Endothelial cell (in vitro differentiated cells): ENCODE measurements at places on chromosomes 4 and X.

DNA sequence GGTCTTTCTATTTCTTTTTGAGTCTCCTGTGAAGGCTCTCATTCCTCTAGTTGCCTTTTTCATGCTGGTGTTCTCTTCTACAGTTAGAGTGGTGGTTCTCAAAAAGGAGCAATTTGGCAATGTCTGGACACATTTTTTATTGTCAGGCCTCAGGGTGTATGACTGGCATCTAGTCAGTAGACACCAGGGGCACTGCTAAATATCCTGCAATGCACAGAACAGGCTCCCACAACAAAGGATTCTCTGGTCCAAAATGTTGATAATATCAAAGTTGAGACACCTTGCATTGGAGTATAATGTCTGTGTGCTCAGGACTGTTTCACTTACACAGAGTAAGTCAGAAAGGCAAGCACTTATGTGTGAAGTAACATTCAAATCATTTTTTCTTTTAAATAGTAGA, 1360.7 kb downstream of the ADGRL3 start:
- DNase-seq: no peak

DNA sequence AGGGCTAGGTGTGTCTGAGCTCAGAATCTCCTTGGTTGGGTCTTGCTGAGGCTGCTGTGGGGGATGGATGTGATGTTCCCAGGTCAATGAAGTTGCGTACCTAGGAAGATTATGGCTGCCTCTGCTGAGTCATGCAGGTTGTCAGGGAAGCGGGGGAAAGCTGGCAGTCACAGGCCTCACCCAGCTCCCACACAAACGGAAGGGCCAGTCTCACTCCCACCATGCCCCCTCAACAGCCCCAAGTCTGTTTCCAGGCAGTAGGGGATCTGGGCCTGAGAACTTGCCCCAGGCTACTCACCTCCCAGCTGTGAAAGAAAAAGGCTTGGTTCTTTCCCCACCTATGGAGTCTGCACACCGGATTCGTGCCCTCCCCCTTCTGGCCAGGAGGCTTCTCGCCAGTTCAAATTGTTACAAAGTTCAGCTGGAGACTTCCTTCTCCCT, 72.9 kb downstream of the WDR44 start:
- DNase-seq: no peak

DNA sequence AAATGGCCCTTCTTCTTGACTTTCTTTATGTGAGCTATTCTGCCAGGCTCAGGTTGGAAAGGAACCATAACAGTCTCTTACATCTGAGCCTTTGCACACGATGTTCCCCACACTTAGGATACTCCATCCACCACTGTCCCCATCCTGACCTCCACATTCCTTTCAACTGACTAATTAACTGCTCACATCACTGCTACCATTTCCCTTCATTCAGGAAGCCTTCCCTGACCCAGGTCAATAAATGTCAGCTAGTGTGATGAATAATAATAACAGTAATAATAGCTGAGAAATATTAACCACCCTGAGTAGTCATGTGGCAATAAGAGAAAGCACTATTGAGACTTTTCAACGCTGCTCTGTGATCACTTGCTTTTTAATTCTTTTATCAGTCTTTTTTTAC, 291.7 kb downstream of the KCNIP4 start:
- no peak for DNase-seq

- no peak for DNase-seq
Measured at GRCh38 chr4:76430519-76431388, 4.3 kb upstream of the SHROOM3 start.

- no peak for DNase-seq
Measured at GRCh38 chrX:41022566-41022965, 62.7 kb upstream of the USP9X start.

- DNase-seq: no peak
Measured at GRCh38 chr4:139144161-139144859, 32.7 kb downstream of the ELF2 start.

DNA sequence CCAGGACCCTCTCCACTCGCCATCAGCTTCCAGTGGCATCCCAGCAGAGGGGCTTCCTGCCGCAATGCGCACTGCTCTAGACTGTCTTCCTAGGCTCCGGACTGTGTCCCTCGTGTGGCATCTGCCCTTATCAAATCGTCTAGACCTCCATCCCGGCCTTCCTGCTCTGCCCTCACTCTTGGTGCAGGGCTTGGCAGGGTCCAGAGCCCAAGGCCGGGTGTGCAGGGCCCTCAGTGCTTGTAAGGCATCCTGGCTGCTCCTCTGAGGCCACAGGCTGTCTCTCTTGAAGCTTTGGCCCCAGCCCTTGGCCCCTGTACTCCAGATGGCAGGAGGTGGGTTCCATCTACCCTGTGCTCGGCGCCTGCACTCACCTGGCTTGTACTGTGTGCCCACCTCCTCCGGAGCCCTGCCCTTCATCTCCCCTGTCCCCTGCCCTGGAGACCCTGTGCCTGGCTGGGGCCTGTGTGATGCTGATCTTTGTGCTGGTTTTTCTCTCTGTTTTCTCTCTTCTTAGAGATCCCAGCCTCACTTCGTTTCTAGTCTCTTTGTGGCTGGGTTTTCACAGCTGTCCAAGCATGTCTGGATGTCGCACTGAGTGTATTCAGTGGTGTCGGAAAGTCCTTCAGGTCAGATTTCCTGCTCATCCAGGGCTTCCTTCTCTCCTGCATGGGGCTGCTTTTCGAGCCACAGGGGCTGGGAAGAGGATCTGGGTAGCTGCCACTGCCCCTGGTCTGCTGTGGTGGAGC, 3.7 kb upstream of the TREX2 start:
- DNase-seq: no peak

DNA sequence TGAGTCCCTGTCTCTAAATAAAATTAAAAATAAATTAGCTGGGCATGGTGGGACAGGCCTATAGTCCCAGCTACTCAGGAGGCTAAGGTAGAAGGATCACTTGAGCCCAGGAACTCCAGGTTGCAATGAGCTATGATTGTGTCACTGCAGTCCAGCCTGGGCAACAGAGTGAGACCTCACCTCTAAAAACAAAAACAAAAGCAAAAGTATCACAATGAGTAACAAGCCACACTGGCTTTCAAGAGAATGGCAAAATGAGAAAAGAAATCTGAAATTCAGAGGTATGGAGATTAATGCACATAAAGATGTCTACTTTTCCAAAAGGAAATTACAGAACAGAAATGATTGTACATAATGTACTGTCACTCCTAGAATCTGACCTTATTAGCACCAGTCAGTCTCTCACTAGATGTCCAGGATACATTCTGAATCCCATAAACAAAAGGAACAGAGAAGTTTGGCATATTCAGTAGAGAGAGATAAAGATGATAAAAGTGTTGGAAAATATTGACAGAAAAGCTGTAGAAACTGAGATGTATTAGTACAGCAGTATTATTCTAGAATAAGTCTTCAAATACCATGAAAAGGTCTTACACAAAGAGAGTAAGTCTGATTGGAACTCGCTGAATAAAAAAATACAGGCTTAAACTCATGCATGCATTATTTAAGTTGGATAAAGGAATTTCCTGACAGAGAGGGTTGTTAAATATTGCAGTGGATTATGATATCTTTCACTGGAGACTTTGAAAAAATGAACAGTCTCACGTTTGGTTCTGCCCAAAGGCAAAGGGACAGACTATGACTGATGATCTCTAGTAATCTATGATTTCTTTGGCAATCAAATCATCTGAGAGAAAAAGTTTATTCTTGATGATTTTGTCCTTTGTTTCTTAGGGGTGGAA, 102.5 kb downstream of the SH3RF1 start:
- DNase-seq: no peak
